ENCODE measurements at places on chromosomes 13 and 19. TPM values are rescaled to one million over a fixed set of nuclear protein-coding genes. Genes with fewer than 3 reads are reported as not detected.

DNA sequence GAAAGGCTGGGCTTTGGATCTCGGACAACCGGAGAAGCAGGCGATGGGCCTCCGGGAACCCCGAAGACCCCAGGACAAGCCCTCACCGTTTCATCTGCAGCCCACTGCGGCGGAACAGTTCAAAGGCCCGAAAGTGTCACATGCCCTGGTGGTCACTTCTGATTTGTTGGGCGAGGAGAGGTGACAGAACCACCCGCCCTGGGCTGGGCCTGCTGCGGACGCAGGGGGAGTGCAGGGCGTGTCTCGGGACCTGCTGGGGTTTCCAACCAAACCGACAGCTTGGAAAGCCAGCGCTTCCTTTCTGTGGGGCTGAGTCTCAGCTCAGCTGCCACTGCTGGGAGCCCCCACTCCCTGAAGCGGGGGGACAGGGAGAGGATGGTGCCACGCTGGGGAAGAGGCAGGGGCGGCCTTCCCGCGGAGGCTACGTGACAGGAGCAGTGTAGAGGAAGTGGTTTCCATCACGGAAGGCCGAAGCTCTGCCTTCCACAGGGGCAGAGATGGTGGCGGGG, 22.8 kb upstream of the ZBTB7A start:
- H3K4me3 ChIP-seq: peak overlapping the region; percentile 49
- peak overlapping the region; percentile 62 for H3K27ac ChIP-seq
- peak; percentile 52 for DNase-seq
- no peaks in the 10 kb centered on the region for H3K27me3 ChIP-seq

The RGS9BP gene
- total RNA-seq: 0.20 TPM

DNA sequence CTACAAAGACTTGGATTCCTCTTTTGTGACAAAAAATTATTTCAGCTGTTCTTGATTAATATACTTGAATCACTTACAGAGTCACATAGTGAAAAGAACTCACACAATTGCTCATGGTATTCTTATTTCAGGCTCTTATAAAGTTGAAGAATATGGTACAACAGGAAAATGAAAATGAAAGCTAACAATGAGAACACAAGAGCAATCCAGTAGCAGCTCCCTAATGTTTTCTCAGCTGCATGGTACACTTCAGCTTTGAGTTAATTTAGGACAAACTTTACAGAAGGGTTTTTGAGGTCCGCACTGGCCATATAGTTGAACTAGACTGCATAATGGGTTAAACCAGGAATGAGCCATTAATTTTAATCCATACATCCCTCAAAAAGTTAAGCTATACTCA, 1261.8 kb downstream of the SLITRK5 start:
- H3K36me3 ChIP-seq: no peaks in the 10 kb centered on the region
- no peaks in the 10 kb centered on the region for H3K4me1 ChIP-seq
- no peak overlapping the region for H3K4me3 ChIP-seq

GRCh38 chr13:26048741-26049140, 3.1 kb downstream of the SHISA2 start:
- H3K4me1 ChIP-seq: peaks cover 15% of the 10 kb centered on the region
- H3K27ac ChIP-seq: no peak overlapping the region
- peaks cover 16% of the 10 kb centered on the region for H3K27me3 ChIP-seq
- no peak for DNase-seq
- no peak overlapping the region for H3K4me3 ChIP-seq
- H3K36me3 ChIP-seq: no peaks in the 10 kb centered on the region

DNA sequence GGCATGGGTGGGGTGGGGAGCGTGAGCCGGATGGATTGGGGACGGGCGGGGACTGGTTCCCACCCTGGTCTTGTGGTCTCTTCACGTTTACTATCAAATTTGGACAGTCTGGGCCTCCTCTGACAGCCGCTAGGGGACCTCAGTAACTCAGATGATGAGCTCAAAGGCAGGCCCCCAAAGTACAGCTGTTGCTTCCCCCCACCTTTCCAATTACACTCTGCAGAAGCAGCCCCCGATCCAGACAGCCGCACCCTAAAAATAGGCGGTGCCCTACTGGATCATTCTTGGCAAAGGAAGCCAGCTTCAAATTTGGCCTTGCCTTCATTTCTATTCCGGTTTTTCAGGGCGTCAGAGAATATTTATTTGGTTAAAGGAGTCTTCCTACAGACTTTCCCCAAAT, 1.9 kb upstream of the FOXO1 start:
- no peaks in the 10 kb centered on the region for H3K27me3 ChIP-seq
- DNase-seq: peak; percentile 74
- no peak overlapping the region for H3K27ac ChIP-seq
- peaks cover 15% of the 10 kb centered on the region for H3K4me1 ChIP-seq
- H3K36me3 ChIP-seq: no peaks in the 10 kb centered on the region
- H3K4me3 ChIP-seq: peak overlapping the region; percentile 74

The FCER2 gene
- 0.96 TPM for total RNA-seq

The ADPRHL1 gene
- 0.85 TPM for total RNA-seq

DNA sequence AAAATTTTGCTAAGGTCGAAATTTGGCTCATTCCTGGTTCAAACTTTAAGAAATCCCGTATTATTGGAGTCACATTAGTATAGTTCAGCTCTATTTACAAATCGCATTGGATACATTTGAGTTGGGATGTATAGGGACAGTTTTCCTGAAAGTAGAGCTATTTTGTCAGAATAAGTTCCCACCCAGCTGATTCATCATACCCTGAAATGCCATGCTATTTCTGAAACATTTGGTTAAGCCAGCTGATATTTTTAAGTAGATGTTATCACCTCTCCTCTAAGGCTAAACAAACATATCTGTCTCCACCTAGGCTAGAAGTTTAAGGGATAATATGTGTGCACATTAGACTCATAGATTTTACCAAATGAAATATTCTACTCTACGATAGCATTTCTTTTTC, 226.2 kb upstream of the ARGLU1 start:
- no peak overlapping the region for H3K4me3 ChIP-seq
- H3K4me1 ChIP-seq: no peaks in the 10 kb centered on the region
- no peak for DNase-seq

GRCh38 chr19:17456127-17456526, 4.6 kb downstream of the NXNL1 start:
- no peaks in the 10 kb centered on the region for H3K36me3 ChIP-seq
- no peak for DNase-seq
- no peaks in the 10 kb centered on the region for H3K4me1 ChIP-seq
- peaks cover 13% of the 10 kb centered on the region for H3K27me3 ChIP-seq

The DOHH gene
- total RNA-seq: 21.3 TPM

The SLAIN1 gene
- 31.8 TPM for total RNA-seq

The GNG7 gene
- total RNA-seq: 0.53 TPM

DNA sequence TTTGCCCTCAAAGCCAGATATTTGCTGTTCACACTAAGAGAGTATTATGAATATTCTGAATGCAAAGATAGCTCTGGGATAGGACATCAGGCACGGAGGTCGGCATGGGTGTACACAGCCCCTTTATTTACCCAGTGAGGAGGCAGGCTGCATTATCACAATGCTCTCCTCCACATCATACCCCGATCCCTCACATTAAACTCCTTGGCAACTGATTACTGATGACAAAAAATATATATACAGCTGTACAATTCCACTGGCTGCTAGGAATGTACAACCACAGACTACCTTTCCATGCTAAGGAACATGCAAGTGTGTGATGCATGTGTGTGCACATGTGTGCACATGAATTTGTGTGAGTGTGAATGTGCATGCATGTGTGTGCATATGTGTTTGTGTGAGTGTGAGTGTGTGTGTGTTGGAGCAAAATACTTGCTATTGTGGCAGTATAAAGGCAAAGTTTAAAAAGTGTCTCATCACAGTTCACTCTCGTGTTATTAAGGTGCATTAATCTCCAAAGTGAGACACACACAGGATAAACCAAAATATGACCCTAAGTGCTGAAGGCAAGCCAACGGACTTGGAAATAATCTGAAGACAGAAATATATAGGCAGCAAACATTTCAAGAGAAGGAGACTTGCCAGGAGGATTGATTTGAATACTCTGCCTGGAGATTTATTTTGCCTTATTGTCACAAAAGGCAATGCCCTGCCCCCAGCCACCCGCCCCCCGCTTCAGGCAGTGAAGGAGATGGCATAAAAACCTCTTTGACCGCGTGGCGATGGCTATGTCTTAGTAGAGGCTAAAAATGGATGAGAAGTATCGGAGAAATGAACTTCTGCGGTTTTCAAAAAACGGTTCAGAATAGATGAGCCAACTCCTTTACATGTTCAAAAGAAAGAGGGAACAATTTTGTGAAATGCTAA, 274.8 kb downstream of the TSHZ3 start:
- H3K27ac ChIP-seq: no peak overlapping the region
- H3K4me1 ChIP-seq: no peaks in the 10 kb centered on the region
- H3K36me3 ChIP-seq: no peaks in the 10 kb centered on the region
- H3K27me3 ChIP-seq: no peaks in the 10 kb centered on the region

Measured in CD8-positive, alpha-beta memory T cell (primary cell).